ENCODE measurements at places on chromosomes 12 and 14.

DNA sequence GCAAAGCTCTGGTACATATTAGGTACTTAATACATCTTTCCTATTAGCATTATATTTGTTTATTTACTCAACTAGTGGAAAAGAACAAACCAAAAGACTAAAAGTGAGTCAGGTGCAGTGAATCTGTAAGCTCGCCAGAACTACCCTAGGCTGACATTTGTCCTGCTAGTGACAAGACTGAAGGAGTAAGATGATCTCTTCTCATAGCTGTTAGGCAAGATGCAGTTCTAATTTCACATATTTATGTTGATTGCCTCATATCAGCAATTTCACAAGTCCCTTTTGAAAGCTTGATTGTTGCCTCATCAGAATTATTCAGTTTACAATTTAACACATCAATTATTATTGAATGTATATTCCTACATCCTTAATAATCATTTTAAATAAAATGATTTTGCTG is 293.0 kb upstream of the NAV3 start:
- DNase-seq: no peak

DNA sequence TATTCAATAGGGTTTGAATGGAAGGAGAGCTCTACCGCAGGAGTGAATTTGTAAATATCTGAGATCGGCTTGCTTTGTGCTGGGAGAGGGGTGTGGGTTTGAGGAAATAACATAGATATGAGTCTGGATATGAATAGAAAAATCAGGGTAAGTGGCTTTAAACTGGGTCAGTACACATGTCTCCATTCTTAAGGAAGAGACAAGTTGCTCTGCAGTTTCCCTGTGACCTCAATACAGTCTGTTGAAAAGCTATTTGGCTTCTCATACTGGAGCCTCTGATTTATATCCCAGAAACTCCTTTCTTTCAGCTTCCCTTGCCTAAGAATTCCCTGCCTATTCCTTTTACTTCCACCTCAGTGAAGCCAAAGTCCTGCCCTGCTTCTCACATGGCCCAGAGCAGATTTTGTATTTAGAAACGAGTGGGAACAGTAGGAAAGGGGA is 153.5 kb upstream of the ATF7IP start:
- DNase-seq: no peak

GRCh38 chr12:102503831-102504230 is 23.5 kb upstream of the IGF1 start:
- no peak for DNase-seq

- DNase-seq: no peak
Measured at GRCh38 chr14:21215879-21216251, 53.4 kb downstream of the HNRNPC start.

DNA sequence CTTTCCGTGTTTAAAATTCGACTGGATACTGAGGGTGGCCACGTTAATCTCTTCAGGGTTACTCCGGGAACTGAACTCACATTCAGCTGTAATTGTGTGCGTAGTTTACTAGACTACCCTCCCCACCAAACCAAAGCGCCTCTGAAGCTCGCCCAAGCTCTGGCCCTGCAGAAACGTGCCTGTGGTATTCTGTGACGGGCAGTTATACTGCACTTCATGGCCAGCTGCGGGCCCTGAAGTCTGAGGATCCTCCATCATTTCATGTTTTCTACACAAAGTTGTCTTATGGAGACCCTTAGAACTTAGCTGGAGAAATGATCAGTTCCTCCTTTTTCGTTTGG is 688 bp downstream of the ZNF26 start:
- DNase-seq: no peak

DNA sequence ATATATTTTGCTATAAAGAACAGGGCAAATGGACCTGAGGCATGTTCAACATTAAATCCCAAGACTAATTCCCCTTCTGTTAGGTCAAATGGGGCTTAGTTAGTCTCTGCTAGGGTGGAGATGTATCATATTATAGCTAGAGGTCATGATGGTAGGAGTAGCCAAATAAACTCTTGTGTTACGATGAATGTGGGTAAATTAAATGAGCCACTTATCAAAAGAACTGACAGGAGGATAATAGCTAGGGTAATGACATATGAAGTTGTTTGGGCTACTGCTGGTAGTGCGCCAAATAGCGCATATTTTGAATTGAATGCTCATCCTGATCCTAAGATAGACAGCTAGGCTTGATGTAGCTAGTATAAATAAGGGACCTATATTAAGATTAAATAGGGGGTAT is 445.0 kb downstream of the GXYLT1 start:
- DNase-seq: no peak

GRCh38 chr12:678747-679712 is 15.8 kb upstream of the NINJ2 start:
- no peak for DNase-seq

DNA sequence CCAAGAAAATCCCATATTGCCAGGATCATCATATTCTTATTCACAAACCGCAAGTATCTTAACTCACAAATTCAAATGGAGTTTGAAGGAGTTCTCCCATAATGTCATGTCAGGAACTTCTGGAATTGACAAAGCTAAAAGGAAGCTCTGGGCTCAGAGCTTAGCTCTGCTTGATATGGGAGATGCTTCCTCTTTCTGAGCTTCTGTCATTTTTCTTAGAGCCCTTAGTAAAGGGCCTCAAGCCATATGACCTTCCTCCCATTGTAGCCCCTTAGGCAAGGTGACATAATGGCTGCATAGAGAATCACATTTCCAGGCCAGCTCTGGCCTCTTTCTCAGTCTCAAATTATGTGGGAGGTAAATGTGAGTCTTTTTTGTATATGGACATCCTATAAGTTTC is 40.9 kb downstream of the SLC4A8 start:
- DNase-seq: no peak

DNA sequence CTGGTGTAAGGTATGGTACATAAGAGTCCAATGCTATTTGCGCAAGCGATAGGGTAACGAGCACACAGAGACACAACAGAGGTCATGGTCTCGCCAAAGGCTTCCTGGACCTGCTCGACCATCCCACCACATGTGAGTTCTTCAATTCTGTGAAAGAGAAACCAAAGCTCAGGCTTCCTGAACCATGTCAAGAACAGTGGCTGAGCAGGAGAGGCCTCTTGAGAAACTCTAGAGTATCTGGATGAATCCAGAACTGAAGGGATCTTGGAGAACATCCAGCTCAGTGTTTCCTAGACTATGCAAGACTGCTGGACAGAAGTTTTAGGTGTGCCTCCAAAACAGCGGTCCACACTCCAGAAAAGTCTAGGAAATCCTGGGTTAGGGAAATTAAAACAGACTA is 114.5 kb downstream of the TRAFD1 start:
- DNase-seq: no peak

DNA sequence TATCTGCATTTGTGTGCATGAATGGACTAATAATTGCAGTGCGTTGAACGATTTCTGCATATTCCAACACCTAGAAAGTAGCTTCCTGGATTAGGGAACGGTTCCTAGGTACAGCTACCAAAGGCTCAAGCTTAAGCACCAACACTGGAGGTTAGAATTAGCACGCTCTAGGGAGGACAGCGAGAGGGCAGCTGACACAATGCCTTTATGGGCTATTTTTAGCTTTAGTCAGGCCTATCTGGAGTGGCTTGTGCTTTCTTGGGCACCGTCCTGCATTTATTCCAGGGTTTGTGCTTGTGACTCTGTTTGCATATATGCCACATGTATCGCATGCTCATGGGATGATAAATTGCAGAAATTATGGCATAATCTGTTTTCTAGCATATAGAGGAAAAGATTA is 13.7 kb downstream of the ETV6 start:
- no peak for DNase-seq

DNA sequence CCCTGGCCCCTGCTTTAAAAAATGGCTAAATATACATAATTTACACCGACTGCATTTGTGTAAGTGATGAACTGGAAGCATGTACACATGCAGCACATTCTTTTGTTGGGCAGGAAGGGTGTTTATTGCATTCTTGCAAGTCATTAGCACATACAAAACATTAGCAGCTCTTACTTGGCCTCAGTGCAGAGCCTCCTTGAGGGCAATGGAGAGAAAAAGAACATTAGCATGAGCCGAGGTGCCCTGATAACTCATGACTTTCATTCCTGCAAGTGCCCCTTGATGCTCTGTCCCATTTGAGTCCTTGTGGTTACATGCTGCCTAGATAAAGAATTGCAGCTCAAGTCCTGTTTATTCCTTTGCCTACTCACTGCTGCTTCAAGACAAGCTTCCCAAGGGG is 61.9 kb downstream of the PAX9 start:
- no peak for DNase-seq

GRCh38 chr12:98421316-98421715 is 94.1 kb upstream of the TMPO start:
- DNase-seq: no peak

DNA sequence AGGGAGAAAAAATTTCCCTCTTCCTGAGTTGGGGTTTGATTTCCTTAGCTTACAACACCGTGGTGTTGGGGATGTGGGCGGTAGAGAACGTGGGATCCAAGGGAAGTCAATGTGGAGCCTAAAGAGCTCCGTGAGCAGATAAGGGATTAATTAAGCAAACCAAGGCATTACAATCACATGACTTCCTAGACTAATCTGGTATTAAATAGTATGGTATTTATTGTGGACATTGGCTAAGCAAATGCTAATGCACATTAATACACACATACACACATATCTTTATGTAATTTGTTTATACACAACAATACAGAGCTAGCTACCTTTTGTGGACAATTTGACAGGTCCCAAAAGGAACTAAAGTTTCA is 791 bp upstream of the RNF41 start:
- no peak for DNase-seq
